Activated T-helper 17 cell treated with anti-CD3 and anti-CD28 coated beads, Interleukin-2, amount 50 U/mL, for 72 hours (primary cell): ENCODE measurements at places on chromosomes 13 and 19. TPM values are rescaled to one million over a fixed set of nuclear protein-coding genes. Genes with fewer than 3 reads are reported as not detected.

The SOX1 gene
- total RNA-seq = not detected

The OR7A5 gene
- total RNA-seq = not detected

The ERICH6B gene
- not detected for total RNA-seq

The SYCN gene
- not detected for total RNA-seq

The TPTE2 gene
- total RNA-seq = not detected

The CCDC8 gene
- not detected for total RNA-seq

- no peak for ATAC-seq
Measured at GRCh38 chr19:43596842-43597461, 557 bp downstream of the ZNF576 start.

GRCh38 chr13:62088165-62088564 is 672.5 kb upstream of the PCDH20 start:
- no peak for ATAC-seq

DNA sequence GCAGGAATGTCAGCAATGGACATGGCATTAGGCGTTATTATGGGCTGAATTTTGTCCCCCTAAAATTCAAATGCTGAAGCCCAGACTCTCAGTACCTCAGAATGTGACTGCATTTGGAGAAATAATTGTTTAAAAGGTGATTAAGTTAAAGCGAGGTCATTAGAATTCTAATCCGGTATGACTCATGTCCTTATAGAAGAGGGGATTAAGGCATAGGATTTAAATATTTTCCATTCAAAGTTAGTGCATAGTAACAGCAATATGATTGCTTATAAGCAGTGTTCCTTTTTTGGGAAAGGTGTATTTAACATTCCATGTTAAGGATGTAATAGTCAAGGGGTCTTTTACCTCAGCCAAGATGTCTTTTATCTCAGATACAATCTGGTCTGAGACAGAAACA is 95.5 kb downstream of the NHLRC3 start:
- no peak for ATAC-seq

DNA sequence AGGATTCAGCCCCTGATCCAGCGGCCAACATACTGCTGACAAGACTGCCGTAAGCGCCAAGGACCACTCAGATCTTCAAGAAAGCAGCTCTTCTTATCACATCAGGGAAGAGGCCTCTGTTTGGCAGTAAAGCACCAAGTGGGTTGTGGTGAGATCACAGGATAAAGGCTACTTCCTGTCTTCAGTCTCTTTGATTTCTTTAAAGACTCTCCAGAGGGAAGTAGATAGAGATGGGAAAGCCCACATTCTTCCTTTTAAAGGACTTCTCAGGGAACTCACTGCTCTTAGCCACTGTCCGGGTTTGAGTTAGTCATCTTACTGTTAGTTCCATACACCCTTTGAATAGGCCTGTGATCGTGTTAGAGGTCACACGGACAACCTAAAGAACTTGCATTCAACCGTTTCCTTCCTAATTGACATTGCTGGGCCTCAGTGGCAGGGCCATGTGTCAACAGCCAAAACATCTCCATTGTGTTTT is 47.2 kb upstream of the POMP start:
- peak; percentile 70 for ATAC-seq

DNA sequence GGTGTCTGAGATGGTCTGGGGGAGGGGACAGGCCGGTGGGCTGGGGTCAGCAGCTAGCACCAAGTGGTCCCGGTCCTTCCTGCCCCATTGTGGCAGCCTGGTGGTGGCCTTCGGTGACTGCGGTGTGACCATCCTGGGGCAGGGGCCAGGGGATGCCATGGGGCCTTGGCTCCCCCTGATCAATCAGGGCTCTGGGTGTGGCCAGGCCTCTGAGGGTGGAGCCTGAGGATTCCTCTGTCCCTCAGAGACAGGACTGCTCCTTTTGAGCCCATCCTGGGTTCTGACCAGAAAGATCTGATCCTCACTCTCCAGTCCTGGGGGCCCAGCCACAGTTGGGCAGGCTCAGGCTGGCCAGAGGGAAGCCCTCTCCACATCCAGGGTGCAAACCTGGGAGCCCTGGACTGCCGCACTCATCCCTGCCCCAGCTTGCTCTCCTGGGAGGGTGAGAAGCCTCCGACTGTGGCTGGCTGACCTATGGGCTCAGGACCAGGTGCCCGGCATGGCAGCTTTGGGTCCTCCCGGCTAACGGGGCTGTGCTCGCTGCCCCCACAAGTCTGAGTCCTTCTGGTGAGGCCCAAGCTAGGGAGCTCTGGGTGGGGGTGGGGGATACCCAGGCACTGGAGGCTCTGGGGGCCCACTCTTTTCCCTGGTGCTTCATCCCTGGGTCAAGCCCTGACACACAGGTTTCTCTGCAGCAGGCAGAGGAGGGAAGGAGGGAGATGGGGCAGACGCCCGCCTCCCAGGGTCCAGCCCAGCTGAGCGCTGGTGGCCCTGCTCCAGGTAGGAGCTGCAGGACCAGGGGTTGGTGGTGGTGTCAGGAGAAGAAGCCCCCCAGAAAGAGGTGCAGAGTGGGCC is 59.5 kb downstream of the IER2 start:
- ATAC-seq = no peak

GRCh38 chr13:72875233-72875632 is 93.3 kb downstream of the PIBF1 start:
- ATAC-seq = peak; percentile 52

- ATAC-seq = no peak
Measured at GRCh38 chr13:30196025-30196424, 111.3 kb downstream of the KATNAL1 start.

- ATAC-seq = no peak
Measured at GRCh38 chr13:76812206-76812897, 73.9 kb downstream of the KCTD12 start.

DNA sequence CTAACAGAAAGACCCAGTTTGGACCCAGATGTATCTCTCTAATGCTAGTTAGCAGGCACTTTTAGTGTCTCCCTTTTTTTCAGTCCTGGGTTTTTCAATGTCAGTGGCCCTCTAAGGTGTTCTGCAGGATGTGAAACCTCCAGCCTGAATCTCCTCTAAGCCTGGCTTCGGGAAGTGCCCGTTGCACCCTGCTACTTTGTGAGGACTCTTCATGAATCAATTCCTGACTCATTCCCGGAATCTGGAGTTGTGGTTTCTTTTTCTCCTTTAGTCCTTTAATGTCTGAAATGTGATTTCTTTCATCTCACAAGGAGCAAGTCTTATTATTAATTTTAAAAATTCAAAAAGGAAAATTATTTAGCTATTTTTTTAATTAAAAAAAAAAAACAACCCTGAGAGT is 116.0 kb downstream of the ZNF536 start:
- ATAC-seq = no peak

DNA sequence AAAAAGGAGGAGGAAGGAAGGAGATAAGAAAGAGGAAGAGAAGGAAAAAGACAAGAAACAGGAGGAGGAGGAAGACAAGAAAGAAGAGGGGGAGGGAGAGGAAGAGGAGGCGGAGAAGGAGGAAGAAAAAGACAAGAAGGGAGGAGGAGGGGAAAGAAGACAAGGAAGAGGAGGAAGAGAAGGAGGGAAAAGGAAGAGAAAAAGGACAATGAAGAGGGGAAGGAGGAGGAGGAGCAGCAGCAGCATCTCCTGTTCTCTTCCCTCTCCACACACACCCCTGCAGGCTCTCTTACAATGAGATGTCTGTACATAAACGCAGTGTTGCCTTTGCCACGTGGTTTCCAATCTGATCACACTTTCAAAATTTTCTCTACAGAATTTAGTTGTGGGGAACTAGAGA is 66.6 kb downstream of the RUBCNL start:
- peak; percentile 17 for ATAC-seq

DNA sequence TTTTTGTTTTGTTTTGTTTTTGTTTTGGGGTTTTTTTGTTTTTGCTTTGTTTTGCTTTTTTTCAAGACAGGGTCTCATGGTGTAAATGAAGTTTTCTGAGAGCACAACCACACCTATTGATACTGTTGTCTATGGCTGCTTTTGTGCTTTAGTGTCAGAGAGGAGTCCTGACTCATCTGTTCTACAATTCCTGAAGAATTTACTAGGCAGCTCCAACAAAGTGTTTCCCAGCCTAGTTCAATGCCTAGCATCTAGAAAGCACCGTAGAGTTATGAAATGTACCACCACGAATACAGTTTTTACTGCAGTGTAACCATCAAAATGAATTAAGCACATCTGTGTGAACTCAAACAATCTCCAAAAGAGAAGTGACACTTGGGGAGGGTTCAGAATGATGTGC is 21.2 kb downstream of the SAFB start:
- ATAC-seq = no peak

DNA sequence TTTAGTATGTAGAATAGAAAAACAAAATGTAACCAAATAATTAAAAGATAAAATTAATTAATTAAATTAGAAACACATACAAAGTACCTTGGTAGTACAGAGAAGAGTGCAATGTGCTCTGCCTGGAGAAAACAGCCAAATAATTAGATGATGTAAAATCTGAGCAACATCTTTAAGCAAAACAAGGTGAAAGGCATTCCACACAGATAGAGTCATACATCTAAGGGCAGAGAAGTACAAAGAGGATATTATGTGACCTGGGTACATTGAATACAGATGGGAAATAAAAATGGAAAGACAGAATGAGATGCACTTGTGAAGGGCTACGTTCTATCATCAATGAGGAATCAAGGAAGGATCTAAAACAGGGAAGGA is 25.2 kb upstream of the FNDC3A start:
- ATAC-seq = no peak

DNA sequence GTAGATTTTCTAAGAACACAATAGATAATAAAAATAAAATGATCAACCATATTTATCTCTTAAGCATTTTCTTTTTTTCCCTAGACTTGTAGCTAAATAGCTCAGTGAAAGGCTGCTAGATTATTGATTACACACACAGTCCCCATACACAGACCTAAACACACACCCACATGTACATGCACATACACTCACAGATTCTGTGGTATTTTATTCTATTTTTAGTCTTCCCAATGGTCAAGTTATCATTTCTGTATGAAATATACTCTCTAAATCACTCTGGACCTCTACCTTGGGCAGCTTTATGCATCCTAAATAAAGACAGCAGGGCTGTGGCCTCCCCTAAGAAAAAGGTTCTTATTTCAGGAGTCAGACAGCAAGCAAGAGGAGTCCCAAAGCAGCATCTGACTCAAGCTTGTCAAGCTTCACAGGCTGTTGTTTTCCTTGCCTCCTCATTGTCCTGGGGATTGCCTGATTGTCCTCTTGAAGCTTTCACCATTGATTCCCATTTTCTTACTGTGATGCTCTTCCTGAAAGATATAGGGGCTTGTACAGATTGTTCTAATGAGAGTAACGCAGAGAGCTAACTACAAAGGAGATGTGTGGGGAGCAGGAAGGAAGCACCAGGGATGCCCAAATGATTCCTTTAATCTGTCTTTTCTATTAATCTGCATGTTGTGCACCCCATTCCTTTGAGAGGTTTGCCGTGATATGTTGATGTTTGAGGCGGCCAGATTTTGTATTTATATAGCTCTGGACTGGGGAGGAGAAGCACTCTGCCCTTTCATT is 986.5 kb downstream of the PCDH17 start:
- no peak for ATAC-seq

GRCh38 chr13:84126671-84127171 is 244.4 kb upstream of the SLITRK1 start:
- peak; percentile 79 for ATAC-seq

DNA sequence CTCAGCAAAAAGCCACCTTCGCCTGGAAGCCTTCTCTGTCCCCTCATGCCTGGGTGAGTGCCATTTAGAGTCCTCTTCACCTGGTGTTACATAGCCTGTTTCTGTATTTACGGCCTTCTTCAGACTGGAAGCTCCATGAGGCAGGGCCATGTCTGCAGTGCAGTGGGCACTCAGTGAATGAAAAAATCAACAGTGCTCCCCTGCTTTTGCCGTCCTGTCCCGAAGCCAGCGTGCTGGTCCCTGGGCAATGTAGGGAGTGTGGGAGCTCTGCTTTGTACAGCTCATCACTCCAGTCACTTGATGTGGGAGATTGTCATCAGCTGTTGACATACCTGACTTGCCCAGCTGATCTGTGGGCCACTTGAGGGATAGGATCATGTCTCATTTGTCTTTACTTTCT is 129.0 kb upstream of the TSHZ3 start:
- no peak for ATAC-seq

DNA sequence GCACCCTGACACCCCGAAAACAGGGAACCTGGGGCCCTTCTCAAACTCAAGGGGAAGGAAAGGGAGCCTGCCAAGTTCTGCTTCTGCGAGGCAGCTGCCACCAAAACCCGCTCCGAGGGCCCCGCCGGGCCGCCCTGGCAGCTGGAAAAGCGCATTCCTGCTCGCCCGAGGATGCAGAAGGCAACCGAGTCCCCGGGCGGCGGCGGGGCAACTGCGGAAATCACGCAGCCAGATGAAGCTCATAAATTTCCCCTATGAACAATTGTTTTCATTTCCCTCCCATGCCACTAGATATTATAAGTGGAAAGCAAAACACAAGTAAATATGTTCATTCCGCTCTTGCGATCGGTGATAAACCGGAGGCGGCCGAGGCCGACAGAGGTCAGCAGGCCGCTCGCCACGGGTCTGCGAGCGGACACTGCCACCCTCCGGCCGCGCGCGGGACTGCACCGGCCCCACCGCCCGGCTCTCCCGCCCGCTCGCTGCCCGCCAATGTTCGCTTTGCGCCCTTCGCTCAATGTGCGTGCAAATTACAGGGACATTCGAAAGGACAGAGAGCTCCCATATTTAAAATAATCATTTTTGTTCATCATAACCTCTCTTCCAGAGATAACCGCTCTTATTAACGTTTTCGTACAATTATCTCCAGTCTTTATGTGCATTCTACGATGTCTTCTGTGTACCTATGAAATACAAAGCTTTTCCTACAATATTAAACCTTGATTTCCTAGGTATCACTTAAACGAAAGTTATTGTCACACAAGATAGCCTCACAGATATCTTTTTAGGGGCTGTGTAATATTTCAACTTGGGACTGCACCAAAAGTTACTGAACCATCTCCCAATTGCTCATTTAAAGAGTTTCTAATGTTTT is 120.8 kb upstream of the ZNF507 start:
- ATAC-seq = peak; percentile 79

GRCh38 chr19:4277191-4277696 is 1.8 kb upstream of the SHD start:
- no peak for ATAC-seq

GRCh38 chr19:3084943-3085342 is 9.2 kb upstream of the GNA11 start:
- ATAC-seq = no peak

DNA sequence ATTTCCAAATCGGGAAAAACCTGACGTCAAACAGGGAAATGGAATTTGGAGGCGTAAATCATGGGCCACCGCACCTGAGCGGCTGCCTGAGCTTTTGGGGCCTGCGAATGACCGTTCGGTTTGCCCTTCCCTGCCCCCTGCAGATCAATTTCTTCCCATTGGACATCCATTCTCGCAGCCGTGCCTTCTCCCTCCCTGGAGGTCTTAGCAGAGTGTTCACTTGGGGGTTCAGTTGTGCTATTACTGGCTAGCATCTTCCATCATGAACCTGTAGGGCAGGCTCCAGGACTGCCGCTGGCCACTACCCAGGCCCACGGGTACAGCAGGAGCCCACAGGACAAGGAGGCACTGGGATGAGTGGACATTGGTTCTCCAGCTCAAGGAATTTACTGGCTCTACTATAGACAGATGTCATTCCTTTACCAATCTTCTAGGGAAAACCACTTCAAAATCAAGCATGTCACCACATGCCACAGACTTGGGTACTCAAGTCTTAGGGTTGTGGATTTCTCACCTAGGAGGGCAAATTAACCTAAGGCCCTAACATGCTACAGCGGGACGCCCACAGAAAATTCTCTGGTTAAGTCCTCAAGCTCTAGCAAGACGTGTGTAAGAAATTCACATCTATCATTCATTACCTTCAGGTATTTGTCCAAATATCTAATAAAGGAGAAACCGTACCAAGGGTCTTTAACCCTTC is 75.5 kb downstream of the COL4A1 start:
- no peak for ATAC-seq
